Natural killer cell (primary cell): ENCODE measurements at places on chromosomes 1 and 21. TPM values are rescaled to one million over a fixed set of nuclear protein-coding genes. Genes with fewer than 3 reads are reported as not detected.

- peaks cover 43% of the 10 kb centered on the region for H3K4me1 ChIP-seq
- DNase-seq, result no peak
- no peak overlapping the region for H3K4me3 ChIP-seq
- H3K27me3 ChIP-seq, result peaks cover 4% of the 10 kb centered on the region
Observed at GRCh38 chr1:150551051-150551783, 2.0 kb downstream of the ADAMTSL4 start.

GRCh38 chr1:61310538-61310937, 228.2 kb downstream of the NFIA start:
- no peaks in the 10 kb centered on the region for H3K4me1 ChIP-seq
- no peaks in the 10 kb centered on the region for H3K27me3 ChIP-seq
- DNase-seq, result no peak
- no peak overlapping the region for H3K27ac ChIP-seq

- no peak overlapping the region for H3K27ac ChIP-seq
- H3K36me3 ChIP-seq, result peaks cover 5% of the 10 kb centered on the region
- H3K4me3 ChIP-seq, result no peak overlapping the region
- no peaks in the 10 kb centered on the region for H3K27me3 ChIP-seq
- peaks cover 19% of the 10 kb centered on the region for H3K4me1 ChIP-seq
Observed at GRCh38 chr1:243269461-243269801, 13.6 kb downstream of the SDCCAG8 start.

The KLF17 gene
- total RNA-seq, result not detected

The GBP6 gene
- 0.40 TPM for total RNA-seq

The ITPKB gene
- total RNA-seq, result 92.2 TPM

GRCh38 chr1:202405928-202406327, 57.4 kb downstream of the PPP1R12B start:
- H3K27ac ChIP-seq, result no peak overlapping the region
- no peak overlapping the region for H3K4me3 ChIP-seq
- H3K27me3 ChIP-seq, result no peaks in the 10 kb centered on the region
- H3K36me3 ChIP-seq, result no peaks in the 10 kb centered on the region
- H3K4me1 ChIP-seq, result no peaks in the 10 kb centered on the region

GRCh38 chr1:184161071-184161698, 109.7 kb downstream of the TSEN15 start:
- DNase-seq, result no peak
- H3K4me3 ChIP-seq, result no peak overlapping the region
- H3K4me1 ChIP-seq, result no peaks in the 10 kb centered on the region
- no peak overlapping the region for H3K27ac ChIP-seq
- H3K27me3 ChIP-seq, result no peaks in the 10 kb centered on the region

GRCh38 chr1:192327997-192328396, 11.2 kb downstream of the RGS21 start:
- no peaks in the 10 kb centered on the region for H3K36me3 ChIP-seq
- no peaks in the 10 kb centered on the region for H3K27me3 ChIP-seq
- no peaks in the 10 kb centered on the region for H3K4me1 ChIP-seq
- H3K4me3 ChIP-seq, result no peak overlapping the region
- H3K27ac ChIP-seq, result no peak overlapping the region

DNA sequence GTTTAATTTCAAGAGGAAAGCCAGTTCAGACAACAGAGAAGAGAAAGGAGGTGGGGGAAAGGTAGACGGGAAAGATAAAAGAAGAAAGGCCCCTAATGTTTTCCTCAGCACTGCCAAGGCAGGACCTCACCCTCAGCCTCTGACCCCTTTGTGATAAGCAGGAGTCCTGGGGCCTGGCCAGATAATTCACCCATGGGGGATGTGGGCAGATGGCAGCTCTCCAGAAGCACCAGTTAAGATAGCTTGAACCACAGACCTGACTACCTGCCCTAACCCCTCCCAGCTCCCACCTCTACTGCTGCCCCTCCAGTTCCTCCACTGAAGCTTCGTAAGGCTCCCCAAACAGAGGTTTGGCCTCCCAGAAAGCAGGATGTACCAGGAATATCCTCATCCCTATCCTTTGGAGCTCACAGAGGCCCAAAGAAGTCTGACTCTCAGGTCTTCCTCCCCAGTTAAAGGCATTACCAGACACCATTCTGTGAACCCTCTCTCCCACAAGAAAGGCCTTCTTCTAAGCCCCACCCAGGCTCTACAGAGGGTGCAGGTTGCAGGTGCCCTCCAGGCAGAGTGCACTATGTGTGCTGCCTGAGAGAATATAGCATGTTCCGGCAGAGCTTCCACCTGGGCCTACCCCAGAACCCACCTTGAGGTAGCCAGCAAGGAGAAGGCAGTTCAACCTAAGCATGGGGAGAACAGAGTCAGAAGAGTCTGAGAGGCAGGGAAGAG, 9.2 kb upstream of the SNAPIN start:
- no peaks in the 10 kb centered on the region for H3K27me3 ChIP-seq
- peaks cover 20% of the 10 kb centered on the region for H3K36me3 ChIP-seq
- peaks cover 15% of the 10 kb centered on the region for H3K4me1 ChIP-seq
- no peak overlapping the region for H3K27ac ChIP-seq
- H3K4me3 ChIP-seq, result no peak overlapping the region

The KCNJ15 gene
- total RNA-seq, result not detected

The KRTAP6-1 gene
- total RNA-seq, result not detected

The PRELP gene
- not detected for total RNA-seq

- DNase-seq, result no peak
- H3K27me3 ChIP-seq, result no peaks in the 10 kb centered on the region
- no peaks in the 10 kb centered on the region for H3K36me3 ChIP-seq
- no peak overlapping the region for H3K27ac ChIP-seq
- no peak overlapping the region for H3K4me3 ChIP-seq
Observed at GRCh38 chr1:244821134-244821533, 14.3 kb upstream of the COX20 start.

- H3K4me3 ChIP-seq, result no peak overlapping the region
- H3K4me1 ChIP-seq, result peaks cover 12% of the 10 kb centered on the region
- no peak for DNase-seq
- no peak overlapping the region for H3K27ac ChIP-seq
- peaks cover 79% of the 10 kb centered on the region for H3K36me3 ChIP-seq
- H3K27me3 ChIP-seq, result no peaks in the 10 kb centered on the region
Observed at GRCh38 chr1:223752721-223753515, 40.6 kb downstream of the CAPN2 start.

- peak; percentile 21 for DNase-seq
- H3K27ac ChIP-seq, result no peak overlapping the region
Observed at GRCh38 chr1:93614986-93615581, 66.6 kb downstream of the BCAR3 start.

The MAN1C1 gene
- 3.6 TPM for total RNA-seq

The RAP1A gene
- 104 TPM for total RNA-seq
